Activated CD4-positive, alpha-beta T cell treated with anti-CD3 and anti-CD28 coated beads, Interleukin-2, amount 50 U/mL, for 48 hours (primary cell): ENCODE measurements at places on chromosomes 6 and 20.

GRCh38 chr6:107658920-107659865 is 164.9 kb downstream of the SCML4 start:
- no peak for DNase-seq

GRCh38 chr20:63292904-63293303 is at the start of gene COL20A1:
TSS of gene COL20A1 (plus strand) at chr20:63293186. CDS start at chr20:63295108, 1,922 bp downstream.
- no peak for DNase-seq

GRCh38 chr6:305371-306206 is 13.3 kb downstream of the DUSP22 start:
- DNase-seq: no peak

DNA sequence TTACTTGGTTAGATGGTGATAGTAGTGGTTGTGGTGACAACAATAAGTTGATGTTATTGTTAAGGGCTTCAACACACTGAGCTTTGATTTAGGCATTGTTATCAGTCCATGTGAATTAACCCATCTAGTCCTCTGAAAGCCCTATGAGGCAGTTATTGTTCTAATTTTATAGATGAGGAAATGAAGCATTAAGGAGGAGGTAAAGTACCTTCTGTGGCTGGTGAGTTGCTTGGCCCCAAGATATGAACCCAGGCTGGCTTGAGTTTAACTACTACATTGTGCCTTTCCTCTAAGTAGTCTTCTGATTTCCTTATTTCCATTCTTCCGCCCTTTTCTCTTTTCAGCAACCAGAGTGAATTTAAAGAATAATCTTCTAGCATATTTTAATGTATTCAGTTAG is 81.7 kb downstream of the QKI start:
- no peak for DNase-seq

- no peak for DNase-seq
These were observed 111.8 kb upstream of the CENPW start for GRCh38 chr6:126227833-126228702.
